ENCODE measurements at places on chromosomes 4 and X. TPM values are rescaled to one million over a fixed set of nuclear protein-coding genes. Genes with fewer than 3 reads are reported as not detected.

DNA sequence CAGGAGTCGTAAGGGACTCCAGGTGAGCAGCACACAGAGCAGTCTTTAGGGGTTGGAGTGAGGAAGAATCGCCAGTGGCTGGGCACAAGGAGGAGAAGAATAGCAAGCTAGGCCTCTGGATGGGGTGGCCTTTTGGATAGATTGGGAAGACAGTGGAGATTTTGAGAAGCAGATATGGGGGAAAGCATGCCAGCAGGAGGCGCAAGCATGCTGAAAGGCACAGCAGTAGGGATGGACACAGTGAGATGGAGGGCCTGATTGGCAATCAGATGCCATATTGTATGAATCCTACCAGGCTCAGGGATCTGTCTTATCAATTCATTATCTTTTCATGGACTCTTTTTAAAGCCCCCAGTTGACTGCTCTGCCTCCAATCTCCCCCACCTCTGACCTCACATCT, 60.4 kb upstream of the MAGEA4 start:
- DNase-seq = peak; percentile 5

GRCh38 chr4:107999932-108000539, 10.3 kb downstream of the HADH start:
- no peak for DNase-seq

GRCh38 chrX:39725114-39725513, 372.6 kb downstream of the BCOR start:
- peak; percentile 43 for DNase-seq

Gene EDA2R
- 0.53 TPM for total RNA-seq

DNA sequence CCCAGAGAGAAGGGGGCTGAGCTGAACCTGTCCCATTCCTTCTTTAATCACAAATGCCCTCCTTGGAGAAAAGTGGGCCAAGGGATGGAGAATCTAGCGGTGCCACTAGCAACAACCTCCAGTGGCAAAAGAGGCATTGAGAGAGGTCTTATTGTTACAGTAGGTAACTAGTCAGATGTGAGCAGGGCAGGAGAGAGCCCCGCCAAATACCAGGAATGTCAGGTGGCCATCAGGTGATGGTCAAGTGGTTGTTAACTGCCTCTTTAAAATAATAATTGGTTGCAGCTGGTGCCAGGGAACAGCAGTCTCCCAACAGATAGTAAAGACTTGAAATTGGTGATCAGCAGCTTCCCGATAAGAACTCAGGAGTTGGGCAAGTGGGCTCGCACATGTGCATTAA, 116.1 kb downstream of the EVC2 start:
- DNase-seq = no peak

Gene MAGEB10
- not detected for total RNA-seq

Gene GNRHR
- total RNA-seq = not detected

Gene LRAT
- not detected for total RNA-seq

Gene THAP9
- 3.4 TPM for total RNA-seq

DNA sequence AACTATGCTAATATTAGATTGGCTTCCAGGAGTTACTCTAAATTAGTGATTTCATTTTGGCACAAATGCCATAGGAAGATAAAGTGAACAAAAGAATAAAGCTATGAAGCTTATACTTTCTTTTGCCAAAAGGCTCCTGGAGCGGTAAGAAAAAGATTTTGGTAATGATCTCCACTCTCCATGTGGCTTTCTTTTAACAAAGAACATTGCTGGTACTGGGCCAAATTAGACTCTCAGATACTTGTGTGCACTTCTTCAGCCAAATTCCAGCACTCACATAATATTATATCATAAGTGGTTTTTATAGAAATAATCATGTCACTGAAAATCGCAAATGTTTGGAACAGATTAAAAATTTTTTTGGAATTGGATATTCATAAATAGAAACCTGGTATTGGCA, 142.4 kb upstream of the FGF13 start:
- DNase-seq = no peak

GRCh38 chr4:155667568-155668511, 1.2 kb downstream of the GUCY1A1 start:
- no peak for DNase-seq

GRCh38 chr4:183291070-183291469, 29.0 kb downstream of the CLDN22 start:
- no peak for DNase-seq

DNA sequence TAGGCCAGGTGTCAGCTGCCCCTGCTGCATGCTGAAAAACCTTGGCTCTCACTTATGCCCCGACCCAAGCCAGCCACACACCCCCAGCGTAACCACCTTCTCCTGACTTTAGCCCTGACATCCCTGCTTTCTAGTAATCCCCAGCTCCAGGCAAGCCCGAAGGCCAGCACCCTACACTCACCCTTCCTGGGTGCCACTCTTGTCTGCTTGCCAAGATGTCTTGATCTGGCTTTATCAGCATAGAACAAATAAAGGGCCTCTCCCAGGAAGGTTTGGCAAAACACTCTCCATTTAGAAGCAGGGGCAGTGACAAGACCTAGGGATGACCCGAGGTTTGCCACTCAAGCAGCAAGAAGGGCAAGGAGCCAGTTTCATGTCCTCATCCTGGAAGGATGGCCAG, 6.8 kb upstream of the MAP9 start:
- no peak for DNase-seq

- no peak for DNase-seq
These were observed 22.2 kb downstream of the JADE1 start for GRCh38 chr4:128831531-128832242.

DNA sequence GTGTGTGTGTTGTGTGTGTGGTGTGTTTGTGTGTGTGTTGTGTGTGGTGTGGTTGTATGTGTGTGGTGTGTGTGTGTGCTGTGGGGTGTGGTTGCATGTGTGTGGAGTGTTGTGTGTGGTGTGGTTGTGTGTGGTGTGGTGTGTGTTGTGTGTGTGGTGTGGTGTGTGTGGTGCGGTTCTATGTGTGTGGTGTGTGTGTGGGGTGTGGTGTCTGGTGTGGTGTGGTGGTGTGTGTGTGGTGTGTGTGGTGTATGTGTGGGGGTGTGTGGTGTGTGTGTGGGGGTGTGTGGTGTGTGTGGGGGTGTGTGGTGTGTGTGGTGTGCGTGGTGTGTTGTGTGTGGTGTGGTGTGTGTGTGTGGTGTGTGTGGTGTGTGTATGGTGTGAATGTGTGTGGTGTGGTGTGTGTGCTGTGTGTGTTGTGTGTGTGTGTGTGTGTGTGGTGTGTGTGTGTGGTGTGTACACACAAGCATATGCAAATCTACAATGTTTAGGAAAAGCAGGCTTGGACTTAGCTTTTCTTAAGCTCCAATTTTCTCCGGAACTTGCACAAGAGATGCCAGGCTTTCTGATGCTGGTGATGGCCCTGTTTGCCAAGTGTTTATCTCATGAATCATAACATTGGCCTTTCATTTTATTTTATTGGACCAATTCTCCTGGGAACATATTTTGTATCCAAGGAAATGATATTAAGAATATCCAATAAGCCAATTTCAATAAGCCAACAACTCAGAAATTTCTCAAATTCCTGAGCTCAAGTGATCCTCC, 148.7 kb downstream of the SPATA18 start:
- peak; percentile 7 for DNase-seq

DNA sequence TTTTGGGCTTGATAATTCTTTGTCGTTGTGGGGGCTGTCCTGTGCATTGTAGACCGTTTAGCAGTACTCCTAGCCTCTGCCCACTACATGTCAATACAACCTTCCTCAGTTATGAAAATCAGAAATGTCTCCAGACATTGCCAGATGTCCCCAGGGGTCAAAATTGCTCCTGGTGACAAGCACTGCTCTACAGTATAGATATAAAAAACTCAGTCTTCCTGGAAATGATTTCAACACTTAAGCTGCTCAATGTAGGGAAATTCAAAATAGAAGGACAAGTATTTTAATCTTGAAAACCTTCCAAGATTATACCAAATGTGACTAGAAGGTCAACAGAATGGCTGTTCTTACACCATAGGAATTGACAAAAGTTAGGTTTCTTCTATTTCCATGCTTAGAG, 288.7 kb upstream of the MAGEB2 start:
- no peak for DNase-seq

DNA sequence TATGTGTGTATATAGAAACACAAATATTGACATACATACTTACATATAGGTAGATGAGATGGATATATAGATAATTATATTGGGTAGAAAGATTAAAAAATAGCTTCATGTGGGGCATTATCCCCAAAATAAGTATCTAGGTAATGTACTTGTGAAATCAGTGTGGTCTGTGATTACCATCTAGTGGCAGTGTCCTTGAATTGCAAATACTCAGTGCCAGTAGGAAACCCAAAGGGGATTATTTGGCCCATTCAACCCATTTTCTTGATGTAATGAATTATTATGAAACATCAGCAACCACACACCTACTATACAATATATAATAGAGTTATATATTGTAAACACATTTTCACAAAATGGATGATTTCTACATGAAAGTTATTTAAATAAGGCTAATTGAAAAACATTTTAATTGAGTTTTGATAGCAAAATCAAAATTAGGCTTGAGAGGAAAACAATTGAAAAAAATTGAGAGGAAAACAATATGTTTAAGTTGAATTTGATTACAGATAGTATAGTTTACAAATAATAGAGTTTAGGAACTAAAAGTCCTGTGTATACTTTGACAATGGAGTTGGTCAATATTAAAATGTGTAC, 389.4 kb downstream of the GALNTL6 start:
- DNase-seq = peak; percentile 30

- no peak for DNase-seq
These were observed 134.1 kb downstream of the SLC4A4 start for GRCh38 chr4:71472946-71473345.

- DNase-seq = no peak
These were observed 6.5 kb downstream of the UGT2B17 start for GRCh38 chr4:68569466-68570121.

Gene SPANXA1
- total RNA-seq = not detected

GRCh38 chrX:103716962-103717361, 6.3 kb downstream of the TMEM31 start:
- DNase-seq = peak; percentile 7

GRCh38 chr4:148454835-148455234, 12.6 kb upstream of the NR3C2 start:
- no peak for DNase-seq

Measured in HT-29 (cell line).